ENCODE measurements at places on chromosomes 7 and 10.
A peak's percentile ranks its signal among the peaks of the same experiment; 100 is the strongest.

- DNase-seq: no peak
Observed at GRCh38 chr7:80318081-80318480, 183.4 kb downstream of the GNAI1 start.

GRCh38 chr10:13633689-13634088 is 46.9 kb downstream of the PRPF18 start:
- peak; percentile 62 for DNase-seq

DNA sequence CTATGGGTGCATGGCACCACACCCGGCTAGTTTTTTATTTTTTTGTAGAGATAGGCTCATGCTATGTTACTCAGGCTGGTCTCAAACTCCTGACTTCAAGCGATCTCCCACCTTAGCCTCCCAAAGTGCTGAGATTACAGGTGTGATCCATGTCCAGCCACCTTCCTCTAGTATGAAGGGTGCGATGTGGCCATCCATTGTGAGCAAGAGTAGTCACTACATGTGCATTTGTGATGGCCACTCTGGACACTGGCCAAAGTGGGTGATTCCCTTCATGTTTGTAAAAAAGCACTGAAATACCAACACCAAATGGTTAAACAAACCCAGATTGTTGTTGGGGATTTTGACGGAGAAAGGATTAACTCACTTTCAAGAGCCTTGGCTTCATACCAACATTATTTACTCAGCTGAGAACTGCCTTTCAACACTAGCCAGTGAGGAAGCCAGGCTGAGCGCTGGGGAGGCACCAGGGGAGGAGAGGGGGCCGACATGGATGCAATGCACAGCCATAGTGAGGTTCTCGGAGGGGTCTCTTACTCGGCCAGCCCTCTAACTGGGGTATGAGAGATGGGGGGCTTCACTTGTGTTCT is 198.1 kb upstream of the LYZL2 start:
- peak; percentile 51 for DNase-seq

DNA sequence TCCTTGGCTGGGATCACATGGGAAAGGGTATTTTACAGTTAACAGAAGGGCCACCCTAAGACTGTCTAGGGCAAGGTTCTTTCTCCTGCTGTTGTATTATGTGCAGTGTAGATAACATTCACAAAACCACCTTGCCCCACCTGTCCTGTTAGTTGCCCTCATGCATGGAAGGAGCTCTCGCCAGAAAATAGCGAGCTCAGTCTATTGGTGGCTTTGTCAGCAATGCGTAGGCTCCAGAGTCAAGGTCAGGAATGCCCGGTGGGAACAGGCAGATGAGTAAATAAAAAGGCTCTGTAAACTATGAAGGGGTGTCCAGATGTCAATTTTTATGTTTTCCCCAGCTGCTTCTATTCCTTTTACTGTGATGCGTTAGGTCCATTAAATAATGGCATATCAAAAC is 107.1 kb upstream of the WDR11 start:
- no peak for DNase-seq

GRCh38 chr7:80608336-80608735 is 30.1 kb upstream of the CD36 start:
- no peak for DNase-seq

All from fibroblast of skin of left biceps (primary cell).